CD4-positive, alpha-beta T cell treated with Interleukin-10 for 1 hour (primary cell): ENCODE measurements at places on chromosomes 4 and X.

GRCh38 chr4:95049551-95050233, 291.9 kb downstream of the BMPR1B start:
- no peak for DNase-seq

DNA sequence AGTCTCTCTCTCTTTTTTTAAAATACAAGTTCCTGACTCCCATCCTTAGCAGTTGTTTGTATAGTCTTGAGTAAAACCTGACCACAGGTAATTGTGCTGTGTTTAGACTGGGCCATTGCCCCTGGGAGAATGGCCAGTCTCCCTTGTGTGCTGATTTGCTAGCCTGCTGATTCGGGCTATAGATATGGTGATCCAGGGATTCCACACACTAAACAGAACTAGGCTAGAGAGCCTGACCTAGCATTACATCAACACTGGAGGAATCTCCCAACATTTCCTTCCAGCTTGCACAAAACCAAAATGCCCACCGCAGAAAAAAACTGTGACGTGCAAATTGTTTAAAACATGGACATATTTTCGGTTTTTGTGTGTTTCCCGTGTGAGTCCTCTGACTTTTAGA, 5.1 kb downstream of the UPRT start:
- DNase-seq, result no peak

GRCh38 chr4:114393295-114394038, 205.1 kb upstream of the UGT8 start:
- DNase-seq, result no peak

DNA sequence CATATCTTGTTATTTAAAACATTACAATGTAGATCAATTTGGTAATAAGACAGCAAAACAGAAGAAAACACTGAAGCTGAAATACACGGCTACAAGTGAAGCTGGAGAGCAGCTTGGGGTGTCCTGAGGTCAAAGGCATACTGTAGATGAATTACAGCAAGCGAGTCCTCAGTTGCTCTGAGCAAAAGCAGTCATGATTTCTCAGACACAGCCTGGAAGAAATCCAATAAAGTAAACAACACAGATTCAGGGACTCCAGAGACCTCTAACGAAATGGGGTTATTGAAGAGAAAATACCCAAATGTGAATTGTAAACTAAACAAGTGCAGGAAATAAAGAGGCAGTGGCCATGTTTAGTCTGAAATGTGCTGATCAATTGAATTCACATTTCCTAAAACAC, 324.4 kb downstream of the CAMK2D start:
- no peak for DNase-seq

DNA sequence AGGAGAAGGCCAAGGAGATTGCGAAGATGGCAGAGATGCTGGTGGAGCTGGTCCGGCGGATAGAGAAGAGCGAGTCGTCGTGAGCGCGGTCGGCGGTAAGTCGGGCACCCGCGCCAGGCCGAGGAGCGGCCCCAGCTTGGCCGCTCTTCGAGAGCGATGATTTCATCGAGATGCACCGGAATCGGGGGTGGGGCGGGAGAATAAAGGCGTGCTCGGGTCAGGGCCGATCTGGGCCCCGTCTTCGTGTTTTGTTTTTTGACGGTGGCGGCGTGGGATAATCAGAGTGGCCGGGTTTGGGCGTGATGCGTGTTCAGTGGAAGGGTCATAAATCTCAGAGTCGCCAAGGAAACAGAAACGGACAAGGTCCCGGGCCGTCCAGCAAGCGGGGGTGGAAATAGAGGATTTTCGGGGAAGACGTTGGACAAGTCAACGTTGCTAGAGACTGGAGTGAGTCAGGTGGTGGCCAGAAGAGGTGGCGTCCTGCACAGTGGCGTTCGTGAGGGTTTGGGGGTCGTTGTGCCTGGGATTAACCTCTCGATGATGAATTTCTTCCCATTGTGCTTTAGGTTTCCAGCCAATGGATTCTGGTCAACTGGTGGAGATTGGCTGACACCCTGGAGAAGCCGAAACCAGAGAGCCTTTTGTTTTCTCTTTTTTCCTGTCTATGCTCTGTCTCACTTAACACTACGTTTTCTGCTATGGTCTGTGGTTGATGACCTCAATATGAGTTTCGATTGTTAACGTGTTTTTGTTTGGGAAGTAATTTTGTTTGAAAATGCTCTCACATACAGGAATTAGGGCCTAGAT, 882 bp downstream of the MRFAP1 start:
- DNase-seq, result peak; percentile 66

DNA sequence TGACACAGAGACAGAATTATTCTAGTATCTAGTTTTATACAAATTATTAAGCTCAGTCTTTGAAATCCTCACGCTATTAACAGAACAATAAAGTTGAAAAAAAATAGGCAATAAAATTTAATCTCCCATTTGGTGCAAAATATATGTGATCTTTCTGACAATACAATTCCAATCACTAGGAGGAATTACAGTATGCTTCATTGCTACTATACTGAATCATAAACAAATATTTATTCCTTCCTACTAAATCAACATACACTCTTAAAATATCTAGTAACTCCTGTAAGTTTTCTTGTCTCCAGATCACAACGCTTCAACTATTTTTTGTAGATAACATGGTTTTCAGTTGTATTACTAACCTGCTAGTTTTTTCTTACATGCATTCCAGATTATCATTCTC, 45.7 kb downstream of the KLHL8 start:
- no peak for DNase-seq

DNA sequence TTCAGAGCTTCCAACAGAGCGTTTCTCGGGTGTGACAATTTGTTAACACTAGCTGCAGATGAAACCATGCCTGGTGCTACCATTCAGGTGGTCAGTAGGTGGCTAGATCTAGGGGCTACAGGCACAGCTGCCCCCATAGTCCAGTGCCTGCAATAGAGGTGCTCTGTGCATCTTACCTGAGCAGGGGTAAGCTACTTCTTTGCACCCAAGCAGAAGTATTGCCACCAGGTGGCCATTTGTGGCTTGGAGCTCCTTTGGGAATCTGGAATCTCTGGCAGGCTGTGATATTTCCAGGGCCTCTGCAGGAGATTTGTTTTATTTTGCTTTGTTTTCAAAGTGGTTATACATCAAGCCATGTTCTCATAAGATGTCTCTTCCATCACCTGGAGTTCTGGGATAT, 170.7 kb upstream of the PUDP start:
- no peak for DNase-seq

DNA sequence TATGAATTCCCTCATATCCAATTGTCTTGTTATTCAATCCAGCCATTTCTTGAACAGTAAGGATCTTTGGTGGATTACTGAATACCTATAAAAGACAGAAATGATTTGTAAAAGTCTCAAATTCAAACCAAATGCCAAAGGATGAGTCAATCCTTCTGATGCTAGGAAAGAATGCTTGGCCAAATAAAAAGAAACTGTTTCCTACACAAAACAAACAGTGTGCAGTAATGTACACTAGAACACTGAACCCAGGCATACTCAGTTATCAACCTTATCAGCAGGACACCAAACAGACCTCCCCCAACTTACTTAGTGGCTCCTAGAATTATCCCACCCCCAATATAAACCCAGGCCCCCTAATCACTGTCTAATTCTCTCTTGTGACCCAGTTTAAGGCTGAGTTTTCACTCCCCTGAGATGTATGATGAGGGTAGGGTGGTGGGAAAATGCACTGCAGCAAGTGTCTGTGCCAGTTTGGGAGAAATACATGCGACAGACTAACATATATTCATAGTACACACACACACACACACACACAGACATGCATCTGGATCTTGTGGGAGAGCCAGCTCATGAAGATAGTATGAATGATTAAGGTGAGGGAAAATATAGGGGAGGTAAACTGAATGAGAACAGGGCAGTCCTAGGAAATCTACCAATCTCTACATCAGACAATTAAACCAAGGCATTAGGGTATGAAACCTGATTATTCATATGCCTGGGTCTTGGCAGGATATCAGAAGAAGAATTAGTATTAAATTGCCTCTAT, 35.0 kb downstream of the CLDN2 start:
- DNase-seq, result no peak

- DNase-seq, result no peak
Observed at GRCh38 chr4:34091451-34091850, 2152.9 kb downstream of the ARAP2 start.
